ENCODE measurements at places on chromosomes 4 and X. TPM values are rescaled to one million over a fixed set of nuclear protein-coding genes. Genes with fewer than 3 reads are reported as not detected.

DNA sequence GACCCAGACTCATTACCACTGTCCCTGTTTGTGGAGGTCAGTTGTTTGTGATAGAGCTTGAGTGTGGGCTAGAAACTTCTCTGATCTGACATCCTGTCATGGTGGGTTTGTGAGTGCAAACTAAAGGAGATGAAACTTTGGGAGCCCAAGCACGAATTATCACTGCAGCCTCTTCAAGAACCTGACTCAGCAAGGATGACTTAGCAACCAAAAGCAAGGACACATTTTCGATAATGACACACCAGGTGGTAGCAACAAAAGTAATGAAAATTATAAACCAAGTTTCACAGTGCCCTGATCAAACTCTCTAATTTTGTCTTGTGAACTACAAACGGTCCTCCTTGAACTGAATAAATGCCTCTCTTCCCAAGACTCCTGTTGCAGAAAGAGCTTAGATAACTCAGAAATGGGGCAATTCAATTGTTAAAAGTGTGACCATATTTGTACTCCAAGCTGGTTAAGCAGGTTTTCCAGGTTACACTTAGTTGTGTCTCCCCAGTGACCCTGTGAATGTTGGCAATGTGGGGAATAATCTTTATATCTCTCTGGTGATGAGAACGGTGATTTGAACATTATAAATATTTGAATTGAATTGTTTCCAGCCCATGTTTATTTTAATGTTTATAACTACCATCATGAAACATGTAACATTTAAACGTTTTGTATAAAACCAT is 52.6 kb upstream of the ATP8A1 start:
- DNase-seq = no peak

GRCh38 chrX:34875204-34875603 is 67.4 kb upstream of the FAM47B start:
- no peak for DNase-seq

- DNase-seq = no peak
These were observed 152.0 kb upstream of the FTHL17 start for GRCh38 chrX:31223817-31224216.

TMSB15C gene
- 15.5 TPM for total RNA-seq

DNA sequence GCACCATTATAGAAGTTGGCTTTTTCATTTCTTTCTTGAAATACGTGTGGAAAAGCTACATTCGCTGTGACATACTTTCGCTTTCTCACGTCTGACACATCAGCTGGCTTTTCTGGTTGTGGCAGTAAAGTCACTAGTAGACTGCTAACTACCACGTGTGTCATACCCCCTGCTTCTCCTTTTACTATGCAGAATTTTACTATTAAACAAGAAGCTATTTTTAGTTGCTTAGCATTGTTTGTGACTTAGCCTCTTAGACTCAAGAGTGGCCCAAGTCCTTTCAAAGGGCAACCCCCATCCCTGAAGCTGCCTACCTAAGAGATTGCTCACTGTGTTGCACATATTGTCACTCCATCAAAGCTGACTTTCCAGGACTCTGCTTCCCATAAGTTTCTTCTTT is 2.1 kb upstream of the IL2 start:
- no peak for DNase-seq

Measured in progenitor cell of endocrine pancreas (in vitro differentiated cells).